ENCODE measurements at places on chromosomes 3 and 15.

DNA sequence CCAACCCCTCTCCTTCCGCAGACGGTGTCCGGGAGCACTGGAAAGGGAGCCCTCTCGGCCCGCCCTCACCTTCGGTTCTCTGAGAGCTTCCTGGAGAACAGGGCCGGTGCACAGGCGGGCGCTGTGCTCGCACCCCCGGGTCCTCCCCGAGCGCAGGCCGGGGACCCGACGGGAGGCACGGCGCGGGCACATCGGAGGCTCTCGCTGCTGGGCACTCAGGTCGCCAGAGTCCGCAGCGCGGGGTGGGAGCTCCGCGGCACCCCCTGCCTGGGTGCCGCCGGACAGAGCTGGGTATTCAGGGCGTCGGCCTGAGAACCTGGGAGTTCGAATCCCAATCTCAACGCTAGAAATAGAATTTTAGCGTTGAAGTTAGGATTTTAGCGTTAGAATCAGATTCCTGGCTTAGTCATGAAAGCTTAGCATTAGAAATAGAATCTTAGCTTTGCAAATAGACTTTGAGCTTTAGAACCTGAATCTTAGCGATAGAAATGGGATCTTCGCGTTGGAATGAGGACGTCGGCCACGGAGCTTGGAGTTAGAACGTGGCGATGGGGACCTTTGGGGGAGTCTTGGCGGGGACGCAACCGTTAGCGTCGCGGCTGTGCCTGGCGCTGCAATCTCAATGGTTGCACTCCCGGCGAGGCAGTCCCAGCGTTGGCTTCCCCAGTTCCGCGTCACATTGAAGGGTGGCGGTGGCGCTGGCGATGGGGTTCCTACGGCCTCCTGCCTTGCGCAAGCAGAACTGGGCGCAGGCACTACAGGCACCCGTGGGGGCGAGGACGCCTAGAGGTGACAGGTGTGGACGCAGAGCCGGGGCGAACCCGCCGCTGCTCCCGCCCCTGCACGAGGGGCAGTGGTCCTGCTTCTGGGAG lies 549 bp downstream of the TRH start:
- DNase-seq, result no peak

- DNase-seq, result peak; percentile 22
Observed at GRCh38 chr3:103693831-103694230, 1259.0 kb downstream of the ZPLD1 start.

GRCh38 chr3:31676556-31676955 lies 143.8 kb downstream of the STT3B start:
- no peak for DNase-seq

- no peak for DNase-seq
Observed at GRCh38 chr3:6753536-6753935, 107.4 kb upstream of the GRM7 start.

DNA sequence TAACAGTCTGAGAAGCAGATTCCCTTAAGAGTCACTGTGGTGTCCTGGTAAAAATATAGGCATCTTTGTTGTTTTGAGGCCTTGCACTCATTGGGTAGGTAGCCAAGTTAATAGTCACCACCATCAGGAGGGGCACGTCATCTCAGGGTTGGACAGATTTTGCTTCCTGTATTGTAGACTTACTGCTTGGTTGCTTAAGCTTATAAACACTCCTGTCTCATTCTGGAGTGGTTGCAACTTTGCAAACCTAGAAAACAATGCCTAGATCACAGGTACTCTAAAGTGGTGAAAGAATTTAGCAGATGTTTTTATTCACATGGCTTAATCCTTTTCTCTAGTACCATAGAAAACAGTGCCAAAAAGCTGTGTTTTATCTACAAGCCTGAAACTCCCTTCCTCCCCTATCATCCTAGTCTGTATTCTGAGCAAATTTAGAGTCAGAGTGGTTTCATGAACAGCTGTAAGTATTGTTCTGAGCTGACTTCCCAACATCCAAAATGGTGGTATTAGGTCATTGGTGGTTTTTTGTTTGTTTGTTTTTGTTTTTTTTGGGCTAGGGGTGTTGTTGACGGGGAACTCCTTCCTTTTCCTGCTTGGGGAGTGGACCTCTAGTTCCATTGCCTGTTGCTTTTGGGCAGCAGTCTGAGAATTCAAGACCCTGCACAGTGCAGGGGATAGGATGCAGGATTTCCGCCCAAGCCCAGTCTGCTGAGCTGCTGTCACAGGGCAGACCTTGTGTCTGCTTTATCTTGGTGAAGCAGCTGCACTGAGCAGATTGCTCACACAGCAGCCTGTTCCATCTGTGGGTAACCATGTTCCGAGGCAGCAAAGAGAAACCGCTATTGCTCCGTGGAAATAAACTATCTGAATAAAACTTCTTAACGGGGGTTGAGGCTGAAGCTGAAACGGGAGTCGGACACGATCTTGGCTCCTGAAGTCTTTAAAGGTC lies 202.0 kb downstream of the AKAP13 start:
- no peak for DNase-seq

GRCh38 chr15:98417346-98417745 lies 231.0 kb upstream of the IGF1R start:
- no peak for DNase-seq

- no peak for DNase-seq
Observed at GRCh38 chr15:57562196-57562769, 29.4 kb upstream of the MYZAP start.

- DNase-seq, result no peak
Observed at GRCh38 chr15:75138016-75138999, 63.4 kb upstream of the C15orf39 start.

GRCh38 chr15:92189166-92189565 lies 204.5 kb upstream of the ST8SIA2 start:
- no peak for DNase-seq

All from epithelial cell of prostate (primary cell).